ENCODE measurements at places on chromosomes 13 and 19. TPM values are rescaled to one million over a fixed set of nuclear protein-coding genes. Genes with fewer than 3 reads are reported as not detected.

GRCh38 chr19:10114651-10115391 is 3.3 kb downstream of the P2RY11 start:
- H3K27ac ChIP-seq: peak overlapping the region; percentile 36
- H3K36me3 ChIP-seq: peaks cover 91% of the 10 kb centered on the region
- H3K27me3 ChIP-seq: no peaks in the 10 kb centered on the region
- DNase-seq: no peak

DNA sequence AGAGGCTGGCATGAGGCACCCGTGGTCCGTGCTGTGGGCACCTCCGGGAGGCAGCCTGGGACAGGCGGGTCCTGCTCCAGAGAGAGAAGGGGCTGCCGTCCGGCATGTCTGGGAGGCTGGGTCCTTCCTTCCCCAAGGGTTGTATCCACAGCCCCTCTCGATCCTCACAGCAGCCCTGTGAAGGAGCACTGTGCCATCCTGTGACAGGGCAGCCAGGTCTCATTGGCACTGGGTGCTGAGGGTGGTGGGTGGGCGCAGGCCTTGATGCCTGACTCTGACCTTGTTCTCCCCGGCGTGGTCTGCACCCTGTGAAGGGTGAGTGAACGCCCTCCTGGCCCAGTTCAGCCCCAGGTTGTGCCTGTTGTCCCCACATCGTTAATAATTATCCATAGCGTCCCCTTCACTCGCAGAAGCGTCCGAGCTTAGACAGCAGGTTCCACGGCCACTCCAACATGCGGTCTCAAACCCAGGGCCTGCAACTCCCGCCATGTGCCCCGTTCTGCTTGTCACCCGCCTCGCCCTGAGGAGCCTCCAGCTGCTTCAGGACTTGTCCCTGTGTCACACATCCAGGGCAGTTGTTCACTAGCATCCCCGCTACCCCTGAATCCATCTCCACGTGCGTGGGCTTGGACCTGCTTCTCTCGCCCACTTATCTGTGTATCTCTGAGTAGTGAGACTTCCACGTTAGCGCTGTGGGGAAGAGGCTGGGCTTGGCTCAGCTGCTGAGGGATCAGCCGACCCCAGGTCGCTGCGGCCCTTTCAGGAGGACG is 10.6 kb downstream of the ATP11A start:
- no peak overlapping the region for H3K27ac ChIP-seq
- H3K36me3 ChIP-seq: peaks cover 13% of the 10 kb centered on the region
- no peaks in the 10 kb centered on the region for H3K4me1 ChIP-seq
- DNase-seq: no peak
- no peak overlapping the region for H3K4me3 ChIP-seq

DNA sequence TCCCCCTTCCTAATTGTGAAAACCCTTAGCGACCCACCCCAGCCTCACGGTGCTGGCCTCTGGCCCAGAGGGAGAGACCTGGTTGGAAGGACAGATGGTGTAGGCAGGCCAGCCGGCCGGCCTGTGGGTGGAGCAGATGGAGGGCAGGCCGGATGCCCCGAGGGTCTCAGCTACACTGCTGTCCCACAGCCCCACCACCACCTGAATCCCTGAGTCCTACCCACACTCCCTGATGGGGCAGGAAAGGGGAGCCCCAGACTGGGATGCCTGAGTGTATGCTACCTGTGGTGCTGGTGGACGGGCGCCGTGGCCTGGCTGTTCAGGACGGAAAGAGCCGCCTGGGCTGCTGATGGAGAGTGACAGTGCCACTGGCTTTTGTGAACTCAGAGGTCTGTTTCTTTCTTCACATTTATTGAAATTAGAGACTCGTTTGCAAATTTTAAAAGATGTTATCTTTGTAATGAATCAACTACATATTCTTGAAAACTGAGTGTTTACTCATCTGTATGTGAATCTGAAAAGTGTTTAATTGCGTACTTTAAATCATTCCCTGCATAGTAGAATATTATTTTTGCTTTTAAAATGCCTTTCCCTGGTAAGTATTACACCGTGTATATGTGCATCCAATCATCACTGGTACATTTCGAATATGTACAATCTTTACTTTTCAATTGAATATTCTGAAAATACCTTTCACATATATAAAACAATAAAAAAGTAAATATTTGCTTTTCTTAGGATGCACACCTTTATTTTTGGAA is 35.7 kb downstream of the TFDP1 start:
- no peak overlapping the region for H3K4me3 ChIP-seq
- H3K27ac ChIP-seq: no peak overlapping the region
- H3K36me3 ChIP-seq: no peaks in the 10 kb centered on the region
- DNase-seq: no peak
- no peaks in the 10 kb centered on the region for H3K27me3 ChIP-seq
- no peaks in the 10 kb centered on the region for H3K4me1 ChIP-seq

Gene CAMSAP3
- 26.0 TPM for total RNA-seq

DNA sequence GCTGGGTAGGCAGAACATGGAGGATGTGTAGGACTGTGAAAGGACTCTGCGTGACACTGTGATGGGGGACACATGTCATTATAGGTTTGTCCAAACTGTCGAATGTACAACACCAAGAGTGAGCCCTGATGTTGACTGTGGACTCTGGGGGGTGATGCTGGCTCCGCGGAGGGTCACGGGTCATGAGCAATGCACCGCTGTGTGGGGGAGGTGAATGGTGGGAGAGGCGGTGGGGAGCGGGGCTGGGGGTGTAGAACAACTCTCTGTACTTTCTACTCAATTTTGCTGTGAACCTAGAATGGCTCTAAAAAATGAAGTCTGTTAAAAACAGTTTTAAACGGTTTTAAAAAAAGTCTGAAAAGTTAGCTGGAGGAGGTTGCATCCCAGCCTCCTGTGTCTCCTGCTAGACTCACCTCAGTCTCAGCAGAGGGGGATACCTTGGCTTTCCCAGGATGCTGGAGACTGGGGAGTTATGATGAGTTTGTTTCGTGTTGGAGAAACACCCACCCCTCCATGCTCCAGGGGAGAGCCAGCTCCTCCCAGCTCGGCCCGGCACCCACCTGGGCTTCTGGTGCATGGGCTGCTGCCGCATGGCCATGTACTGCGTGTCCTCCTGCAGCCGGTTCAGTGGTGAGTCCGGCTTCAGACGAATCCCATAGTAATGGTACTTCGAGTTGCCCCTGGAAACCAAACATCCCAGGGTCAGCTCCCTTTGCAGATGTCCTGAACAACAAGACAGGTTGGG is 34.7 kb upstream of the RANBP3 start:
- H3K27me3 ChIP-seq: no peaks in the 10 kb centered on the region
- no peak overlapping the region for H3K27ac ChIP-seq
- peaks cover 9% of the 10 kb centered on the region for H3K36me3 ChIP-seq
- H3K4me3 ChIP-seq: no peak overlapping the region

GRCh38 chr19:40799558-40800338 is 757 bp downstream of the EGLN2 start:
- no peaks in the 10 kb centered on the region for H3K27me3 ChIP-seq
- peaks cover 62% of the 10 kb centered on the region for H3K4me1 ChIP-seq
- peak; percentile 40 for DNase-seq
- peak overlapping the region; percentile 88 for H3K4me3 ChIP-seq
- H3K36me3 ChIP-seq: peaks cover 75% of the 10 kb centered on the region

DNA sequence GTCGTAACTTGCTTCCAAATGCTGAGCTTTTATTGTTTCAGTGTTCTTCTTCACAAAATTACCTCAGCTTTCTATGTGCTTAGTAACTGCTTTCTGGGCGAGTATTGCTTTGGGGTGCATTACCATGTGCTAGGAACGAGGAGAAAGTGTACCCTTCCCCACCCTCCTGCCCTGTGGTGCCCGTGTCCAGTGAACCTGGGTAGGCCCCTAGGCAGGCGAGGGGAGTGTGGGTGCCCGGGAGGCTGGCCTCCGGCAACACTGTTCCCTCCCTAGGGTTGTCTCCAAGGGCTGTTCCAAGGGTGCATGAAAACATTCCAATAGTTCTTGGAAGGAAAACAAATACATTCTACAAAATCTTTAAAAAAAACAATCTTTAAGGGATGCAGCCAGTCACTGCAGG is 216.5 kb upstream of the SOX1 start:
- no peaks in the 10 kb centered on the region for H3K27me3 ChIP-seq
- no peak overlapping the region for H3K27ac ChIP-seq
- H3K4me1 ChIP-seq: no peaks in the 10 kb centered on the region
- no peaks in the 10 kb centered on the region for H3K36me3 ChIP-seq
- no peak for DNase-seq

DNA sequence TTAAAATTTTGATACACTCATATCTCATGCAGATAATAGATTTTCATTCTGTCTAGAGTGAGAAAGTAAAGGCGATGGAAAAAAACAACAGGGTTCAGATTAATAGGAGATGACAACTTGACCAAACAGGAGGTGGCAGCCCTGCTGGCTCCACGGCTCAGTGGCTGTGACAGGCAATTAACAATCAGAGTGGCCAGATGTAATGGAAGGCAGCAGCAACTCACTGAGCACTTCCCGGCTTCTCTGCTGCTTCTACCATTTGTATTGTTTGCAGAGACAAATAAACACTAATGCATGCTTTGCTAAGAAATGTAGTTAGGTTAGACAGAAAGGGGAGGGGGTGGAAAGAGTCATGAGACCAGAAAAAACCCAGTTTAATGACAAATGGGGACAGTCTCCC is 473.0 kb upstream of the SLC10A2 start:
- H3K4me1 ChIP-seq: no peaks in the 10 kb centered on the region
- no peak overlapping the region for H3K27ac ChIP-seq
- H3K27me3 ChIP-seq: no peaks in the 10 kb centered on the region
- no peaks in the 10 kb centered on the region for H3K36me3 ChIP-seq
- H3K4me3 ChIP-seq: no peak overlapping the region

GRCh38 chr19:3852614-3853254 is 16.1 kb downstream of the ZFR2 start:
- H3K27me3 ChIP-seq: no peaks in the 10 kb centered on the region
- DNase-seq: peak; percentile 84
- H3K4me3 ChIP-seq: no peak overlapping the region
- H3K36me3 ChIP-seq: peaks cover 5% of the 10 kb centered on the region

- no peaks in the 10 kb centered on the region for H3K27me3 ChIP-seq
- H3K27ac ChIP-seq: no peak overlapping the region
- no peaks in the 10 kb centered on the region for H3K4me1 ChIP-seq
- no peak for DNase-seq
- H3K36me3 ChIP-seq: no peaks in the 10 kb centered on the region
- no peak overlapping the region for H3K4me3 ChIP-seq
These were observed 81.8 kb downstream of the SPRY2 start for GRCh38 chr13:80259159-80259558.

- no peak overlapping the region for H3K4me3 ChIP-seq
- no peak for DNase-seq
- no peak overlapping the region for H3K27ac ChIP-seq
- H3K27me3 ChIP-seq: no peaks in the 10 kb centered on the region
- no peaks in the 10 kb centered on the region for H3K36me3 ChIP-seq
These were observed 715.3 kb downstream of the OLFM4 start for GRCh38 chr13:53743906-53744305.

Gene KLK14
- total RNA-seq: 0.34 TPM

DNA sequence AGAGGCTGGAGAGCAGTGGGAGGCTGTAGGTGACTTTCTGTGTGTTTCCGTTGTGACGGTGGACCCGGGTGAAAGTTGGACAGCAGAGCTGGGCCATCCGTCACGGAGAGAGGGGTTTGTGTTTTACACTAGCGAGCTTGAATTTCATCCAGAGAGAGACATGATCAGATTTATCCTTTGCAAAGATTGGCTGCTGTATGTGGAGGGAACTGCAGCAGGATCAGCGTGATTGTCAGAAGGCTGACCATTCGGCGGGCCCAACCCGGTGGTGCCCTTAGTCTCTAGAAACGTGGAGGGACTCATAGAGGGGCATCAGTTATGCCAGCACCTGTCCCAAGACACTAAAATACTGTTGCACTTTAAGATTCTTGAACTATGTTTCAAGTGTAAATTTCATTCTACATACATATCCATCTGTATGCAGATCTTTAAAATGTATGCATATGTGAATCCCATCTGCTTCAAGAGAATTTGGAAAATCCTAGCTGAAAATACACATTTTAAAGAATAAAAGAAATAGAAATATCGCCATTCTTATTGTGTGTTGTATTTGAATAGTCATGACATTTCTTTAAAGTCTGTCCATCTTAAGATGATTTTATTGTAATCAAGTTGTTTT is 7.0 kb downstream of the FAM124A start:
- no peaks in the 10 kb centered on the region for H3K4me1 ChIP-seq
- H3K27me3 ChIP-seq: peaks cover 22% of the 10 kb centered on the region
- no peak overlapping the region for H3K27ac ChIP-seq
- DNase-seq: no peak

- no peak overlapping the region for H3K27ac ChIP-seq
- no peaks in the 10 kb centered on the region for H3K4me1 ChIP-seq
- H3K4me3 ChIP-seq: no peak overlapping the region
These were observed 27.1 kb downstream of the POU4F1 start for GRCh38 chr13:78576261-78576660.

Gene SLC25A41
- total RNA-seq: 1.4 TPM

GRCh38 chr13:39941236-39941635 is 285.8 kb downstream of the COG6 start:
- H3K27me3 ChIP-seq: no peaks in the 10 kb centered on the region
- no peaks in the 10 kb centered on the region for H3K36me3 ChIP-seq
- H3K4me3 ChIP-seq: no peak overlapping the region
- peaks cover 7% of the 10 kb centered on the region for H3K4me1 ChIP-seq
- no peak for DNase-seq

DNA sequence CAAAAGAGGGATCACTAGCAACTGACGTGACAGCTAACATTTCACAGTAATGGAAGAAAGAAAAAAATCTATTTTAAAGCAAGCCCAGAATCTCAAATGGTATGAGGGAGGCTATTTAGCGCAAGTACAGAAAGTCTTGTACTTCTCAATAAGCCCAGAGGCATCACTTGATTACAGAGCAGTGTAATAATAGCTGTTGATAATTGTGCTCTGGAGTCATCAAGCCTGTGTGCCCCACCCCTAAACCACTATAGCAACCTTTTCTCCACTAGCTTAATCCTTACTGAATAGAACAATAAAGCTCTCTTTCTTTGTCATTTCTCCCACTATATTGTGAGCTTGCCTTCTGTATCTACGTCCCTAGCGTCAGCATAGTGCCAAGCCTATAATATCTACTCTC is 56.6 kb downstream of the FREM2 start:
- H3K36me3 ChIP-seq: no peaks in the 10 kb centered on the region
- no peak overlapping the region for H3K4me3 ChIP-seq
- H3K4me1 ChIP-seq: no peaks in the 10 kb centered on the region
- H3K27me3 ChIP-seq: no peaks in the 10 kb centered on the region
- no peak overlapping the region for H3K27ac ChIP-seq

Gene GPC6
- not detected for total RNA-seq

GRCh38 chr13:112928972-112929782 is 39.8 kb upstream of the MCF2L start:
- no peaks in the 10 kb centered on the region for H3K27me3 ChIP-seq
- no peaks in the 10 kb centered on the region for H3K36me3 ChIP-seq
- no peak overlapping the region for H3K27ac ChIP-seq
- H3K4me1 ChIP-seq: peaks cover 8% of the 10 kb centered on the region

Measured in Calu3 (cell line).